ENCODE measurements at places on chromosomes 13 and 19.
A peak's percentile ranks its signal among the peaks of the same experiment; 100 is the strongest.

DNA sequence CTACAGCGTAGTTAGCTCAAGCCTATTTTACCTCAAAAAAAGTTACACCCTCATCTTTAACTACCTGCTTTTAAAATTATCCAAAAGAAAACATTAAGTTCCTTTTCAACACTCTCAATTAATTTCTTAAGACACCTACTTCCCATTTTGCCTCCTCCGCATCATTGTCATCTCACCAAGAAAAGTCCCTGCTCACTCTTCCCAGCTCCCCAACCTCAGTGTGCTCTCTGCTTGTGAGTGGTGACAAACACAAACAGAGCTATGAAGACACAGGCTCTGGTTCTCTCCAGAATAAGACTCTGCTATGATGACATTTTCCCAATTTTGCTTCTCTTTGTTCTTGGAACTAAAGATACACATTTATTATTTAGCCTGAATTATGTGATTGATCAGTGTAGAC is 385.1 kb upstream of the HTR2A start:
- no peak overlapping the region for H3K27ac ChIP-seq
- DNase-seq = no peak
- no peak overlapping the region for H3K4me3 ChIP-seq
- no peaks in the 10 kb centered on the region for H3K36me3 ChIP-seq
- no peaks in the 10 kb centered on the region for H3K4me1 ChIP-seq
- no peaks in the 10 kb centered on the region for H3K27me3 ChIP-seq

DNA sequence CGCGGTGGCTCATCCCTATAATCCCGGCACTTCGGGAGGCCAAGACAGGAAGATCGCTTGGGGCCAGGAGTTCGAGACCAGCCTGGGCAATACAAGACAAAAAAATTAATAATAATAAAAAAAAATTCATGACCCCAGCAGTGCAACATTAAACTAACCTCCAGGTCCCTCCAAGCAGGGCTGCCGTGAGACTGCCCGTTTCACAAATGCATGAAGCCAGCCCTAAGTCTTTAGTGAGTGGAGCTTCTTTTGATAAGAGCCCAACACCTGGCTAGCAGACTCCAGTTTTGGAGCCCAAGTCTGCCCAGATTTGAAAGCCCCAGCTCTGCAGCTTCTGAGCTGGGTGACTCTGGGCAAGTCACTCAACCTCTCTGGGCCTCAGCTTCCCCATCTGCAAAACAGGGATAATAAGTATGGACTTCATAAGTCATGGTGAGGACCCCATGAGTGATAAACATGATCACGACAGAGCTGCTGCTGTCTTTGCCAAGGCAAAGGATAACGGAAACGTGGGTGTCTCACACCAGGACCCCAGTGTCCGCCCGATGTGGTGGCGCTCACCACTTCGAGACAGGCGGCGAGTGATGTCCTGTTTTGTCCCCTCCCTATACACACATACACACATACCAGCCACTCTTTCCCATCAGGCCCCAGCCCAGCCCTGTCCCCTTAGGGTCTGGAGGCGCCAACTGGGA is 38.4 kb upstream of the NANOS3 start:
- H3K27ac ChIP-seq = peak overlapping the region; percentile 100
- H3K27me3 ChIP-seq = no peaks in the 10 kb centered on the region
- peaks cover 34% of the 10 kb centered on the region for H3K36me3 ChIP-seq
- no peak for DNase-seq
- H3K4me3 ChIP-seq = peak overlapping the region; percentile 96

DNA sequence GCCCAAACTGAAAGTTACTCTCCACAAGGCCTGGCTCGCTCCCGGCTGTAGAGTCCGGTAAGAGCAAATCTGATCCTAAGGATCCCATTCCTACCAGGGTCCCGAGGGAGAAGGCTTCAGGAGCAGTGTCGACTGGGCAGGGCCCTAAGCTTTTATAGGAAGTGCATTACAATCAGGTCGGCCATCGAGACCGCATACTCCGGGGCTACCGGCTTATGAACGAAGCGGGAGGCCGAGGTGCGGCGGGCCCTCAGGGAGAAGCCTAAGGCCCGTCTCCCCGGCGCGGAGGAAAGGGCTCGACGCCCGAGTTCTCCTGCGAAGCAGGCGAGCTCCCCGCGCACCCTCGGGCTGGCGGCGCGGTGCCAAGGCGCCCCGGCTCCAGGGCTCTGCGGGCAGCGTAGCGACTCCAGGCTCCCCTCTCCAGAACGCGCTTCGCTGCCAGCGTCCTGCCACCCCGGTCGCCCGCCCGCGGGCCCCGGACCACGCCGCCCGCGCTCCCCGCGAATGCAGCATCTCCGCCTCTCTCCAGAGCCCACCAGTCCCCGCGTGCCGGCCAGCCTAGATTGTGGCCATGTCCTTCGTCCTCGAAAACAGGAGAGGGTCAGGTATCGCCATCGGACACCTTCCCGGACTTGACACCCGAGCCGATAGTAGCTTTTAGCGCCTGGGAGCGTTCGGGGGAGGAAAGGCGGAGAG is 1.4 kb downstream of the EFNB2 start:
- peak overlapping the region; percentile 91 for H3K27ac ChIP-seq
- peaks cover 19% of the 10 kb centered on the region for H3K4me1 ChIP-seq
- H3K27me3 ChIP-seq = no peaks in the 10 kb centered on the region
- H3K36me3 ChIP-seq = no peaks in the 10 kb centered on the region
- H3K4me3 ChIP-seq = peak overlapping the region; percentile 89

DNA sequence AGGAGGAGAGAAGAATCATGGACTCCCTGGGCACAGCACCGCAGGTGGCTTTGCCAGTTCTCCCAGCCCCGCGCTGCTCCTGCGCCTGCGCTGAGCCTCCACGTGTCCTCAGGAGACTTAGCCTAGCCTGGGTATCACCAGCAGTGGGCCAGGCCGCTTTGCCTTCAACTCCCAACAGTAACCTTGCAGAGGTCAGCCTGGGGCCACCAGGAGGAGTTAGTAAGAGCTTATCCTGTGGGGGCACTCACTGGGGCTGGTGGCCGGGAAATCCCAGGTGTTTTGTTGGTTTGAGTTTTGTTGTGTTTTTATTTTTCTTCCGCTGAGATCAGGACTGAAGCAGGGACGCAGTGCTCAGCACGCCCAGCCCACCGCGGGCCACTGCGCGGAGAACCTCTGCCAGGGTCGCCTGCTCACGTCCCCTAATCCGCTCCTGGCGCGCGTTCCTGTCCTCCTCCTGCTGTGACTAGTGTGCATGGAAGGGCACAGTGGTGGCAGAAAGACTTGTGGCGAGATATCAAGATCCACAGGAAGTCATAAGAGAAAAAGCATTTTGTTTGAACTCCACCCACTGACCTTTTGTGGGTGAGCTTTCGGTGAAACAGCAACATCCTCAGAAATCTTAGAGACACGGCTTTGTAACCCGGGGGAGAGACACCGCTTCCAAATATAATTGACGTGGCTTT is 207.4 kb upstream of the RFC3 start:
- DNase-seq = no peak
- no peaks in the 10 kb centered on the region for H3K36me3 ChIP-seq
- H3K27ac ChIP-seq = peak overlapping the region; percentile 88
- peak overlapping the region; percentile 70 for H3K4me3 ChIP-seq
- H3K4me1 ChIP-seq = peaks cover 14% of the 10 kb centered on the region
- H3K27me3 ChIP-seq = no peaks in the 10 kb centered on the region

All from thoracic aorta (tissue), 2 donors.